ENCODE measurements at places on chromosomes 5 and 9.

- DNase-seq = no peak
Observed at GRCh38 chr9:85402551-85402950, 339.2 kb downstream of the AGTPBP1 start.

GRCh38 chr5:89728750-89729149 is 680.8 kb downstream of the CETN3 start:
- no peak for DNase-seq

- DNase-seq = peak; percentile 55
Observed at GRCh38 chr5:123671042-123671441, 159.1 kb downstream of the CSNK1G3 start.

GRCh38 chr5:132190161-132190817 is 37.4 kb downstream of the P4HA2 start:
- DNase-seq = no peak

- no peak for DNase-seq
Observed at GRCh38 chr5:107330903-107331302, 339.8 kb downstream of the EFNA5 start.

DNA sequence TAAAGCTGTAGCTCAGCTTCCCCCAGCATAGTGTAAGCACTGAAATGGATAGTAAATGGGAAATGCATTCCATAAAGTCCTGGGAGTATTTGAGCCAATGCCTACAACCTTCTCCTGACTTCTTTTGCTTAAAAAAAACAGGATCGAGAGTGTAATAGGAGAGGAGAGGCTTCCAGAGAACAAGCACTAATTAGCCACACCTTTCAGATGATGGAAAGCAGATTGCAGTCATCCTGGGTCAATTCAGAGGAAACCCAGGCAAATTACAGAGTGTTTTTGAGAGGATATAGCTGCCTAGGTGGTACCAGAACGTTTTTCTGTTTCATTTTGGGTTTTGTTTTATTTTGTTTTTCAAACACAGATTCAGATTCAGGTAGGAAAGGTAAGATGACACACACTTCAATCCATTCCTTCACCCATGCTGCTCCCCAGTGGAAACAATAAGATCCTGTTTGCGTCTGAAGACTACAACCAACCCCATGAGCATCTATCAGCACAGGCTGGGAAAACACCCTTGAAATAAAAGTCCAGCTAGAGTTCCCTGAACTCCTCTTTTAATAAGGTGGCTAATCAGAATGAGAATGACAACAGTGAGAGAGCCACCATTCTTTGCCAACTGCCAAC is 95.6 kb downstream of the RFK start:
- DNase-seq = no peak

- DNase-seq = no peak
Observed at GRCh38 chr5:67257077-67257476, 60.5 kb upstream of the CD180 start.

DNA sequence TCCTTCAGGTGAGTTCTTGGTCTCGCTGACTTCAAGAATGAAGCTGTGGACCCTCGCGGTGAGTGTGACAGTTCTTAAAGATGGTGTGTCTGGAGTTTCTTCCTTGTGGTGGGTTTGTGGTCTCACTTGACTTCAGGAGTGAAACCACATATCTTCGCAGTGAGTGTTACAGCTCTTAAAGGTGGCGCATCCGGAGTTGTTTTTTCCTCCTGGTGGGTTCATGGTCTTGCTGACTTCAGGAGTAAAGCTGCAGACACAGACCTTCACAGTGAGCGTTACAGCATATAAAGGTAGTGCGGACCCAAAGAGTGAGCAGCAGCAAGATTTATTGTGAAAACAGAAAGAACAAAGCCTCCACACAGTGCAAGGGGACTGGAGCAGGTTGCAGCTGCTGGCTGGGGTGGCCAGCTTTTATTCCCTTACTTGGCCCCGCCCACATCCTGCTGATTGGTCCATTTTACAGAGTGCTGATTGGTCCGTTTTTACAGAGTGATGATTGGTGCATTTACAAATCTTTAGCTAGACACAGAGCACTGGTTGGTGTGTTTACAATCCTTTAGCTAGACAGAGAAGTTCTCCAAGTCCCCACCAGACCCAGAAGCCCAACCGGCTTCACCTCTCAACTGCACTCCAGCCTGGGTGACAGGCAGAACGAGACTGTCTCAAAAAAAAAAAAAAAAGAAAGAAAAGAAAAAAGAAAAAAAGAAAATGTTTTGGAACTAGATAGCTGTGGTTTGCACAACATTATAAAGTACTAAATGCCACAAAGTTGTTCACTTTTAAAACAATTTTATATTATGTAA is 9.1 kb upstream of the ERMP1 start:
- no peak for DNase-seq

DNA sequence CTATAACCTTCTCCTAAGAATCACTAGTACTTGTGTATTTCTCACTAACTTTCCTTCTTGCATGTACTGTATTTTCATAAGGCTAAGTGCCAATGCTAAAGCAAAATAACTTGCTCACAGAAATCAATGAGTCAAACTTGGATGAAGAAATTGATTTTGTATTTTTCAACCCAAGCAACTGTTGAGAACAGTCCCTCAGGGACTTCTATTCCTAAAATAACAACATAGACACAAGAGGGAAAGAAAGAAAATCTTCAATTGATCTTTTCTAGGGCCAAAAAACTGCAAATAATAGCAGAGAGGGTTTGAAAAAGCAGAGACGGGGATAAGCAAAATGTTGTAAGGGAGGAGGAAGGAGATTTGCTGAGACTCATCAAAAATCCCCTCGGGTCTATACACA is 69.8 kb downstream of the HABP4 start:
- no peak for DNase-seq

DNA sequence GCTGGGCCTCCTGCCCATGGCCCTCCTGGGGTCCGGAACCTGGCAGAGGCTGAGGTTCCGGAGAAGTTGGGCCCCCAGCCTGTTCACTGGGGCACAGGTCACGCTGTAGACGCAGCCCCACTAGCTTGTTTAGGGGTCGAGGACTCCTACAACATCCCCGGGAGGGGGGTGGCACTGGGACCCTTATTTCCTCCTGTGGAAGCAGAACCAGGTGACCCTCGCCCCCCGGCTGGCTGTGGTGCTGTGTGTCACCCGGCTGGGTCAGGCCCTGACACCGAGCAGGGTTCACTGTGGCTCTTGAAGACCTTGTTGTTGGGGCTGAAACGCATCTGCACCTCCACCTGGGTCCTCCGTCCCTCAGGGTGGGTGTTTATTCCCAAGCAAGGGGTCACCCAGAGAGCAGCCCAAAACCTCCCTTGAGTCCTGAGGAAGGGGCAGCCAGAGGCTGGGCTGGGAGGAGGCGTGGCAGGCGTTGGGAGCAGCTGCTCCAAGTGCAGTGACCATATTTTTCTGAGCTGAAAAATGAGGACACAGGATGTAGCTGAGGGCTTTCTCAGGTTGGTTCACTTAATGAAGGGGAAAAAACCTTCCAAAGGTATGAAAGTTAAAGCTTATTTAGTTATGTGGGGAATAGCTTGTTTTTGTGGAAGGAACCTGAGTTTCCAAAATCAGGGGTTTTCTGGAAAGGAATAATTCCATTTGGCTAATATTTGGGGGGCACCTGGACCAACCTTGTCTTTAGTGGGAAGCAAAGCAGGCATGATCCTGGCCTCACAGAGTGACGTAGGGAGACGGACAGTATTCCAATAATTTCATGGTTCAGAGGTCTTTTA is 164.7 kb upstream of the IER5L start:
- no peak for DNase-seq

GRCh38 chr5:132229236-132229635 is 1.6 kb upstream of the P4HA2 start:
- no peak for DNase-seq

- no peak for DNase-seq
Observed at GRCh38 chr5:33832404-33833236, 59.2 kb downstream of the ADAMTS12 start.

GRCh38 chr9:69379270-69379982 is 54.4 kb downstream of the ENTREP1 start:
- no peak for DNase-seq

DNA sequence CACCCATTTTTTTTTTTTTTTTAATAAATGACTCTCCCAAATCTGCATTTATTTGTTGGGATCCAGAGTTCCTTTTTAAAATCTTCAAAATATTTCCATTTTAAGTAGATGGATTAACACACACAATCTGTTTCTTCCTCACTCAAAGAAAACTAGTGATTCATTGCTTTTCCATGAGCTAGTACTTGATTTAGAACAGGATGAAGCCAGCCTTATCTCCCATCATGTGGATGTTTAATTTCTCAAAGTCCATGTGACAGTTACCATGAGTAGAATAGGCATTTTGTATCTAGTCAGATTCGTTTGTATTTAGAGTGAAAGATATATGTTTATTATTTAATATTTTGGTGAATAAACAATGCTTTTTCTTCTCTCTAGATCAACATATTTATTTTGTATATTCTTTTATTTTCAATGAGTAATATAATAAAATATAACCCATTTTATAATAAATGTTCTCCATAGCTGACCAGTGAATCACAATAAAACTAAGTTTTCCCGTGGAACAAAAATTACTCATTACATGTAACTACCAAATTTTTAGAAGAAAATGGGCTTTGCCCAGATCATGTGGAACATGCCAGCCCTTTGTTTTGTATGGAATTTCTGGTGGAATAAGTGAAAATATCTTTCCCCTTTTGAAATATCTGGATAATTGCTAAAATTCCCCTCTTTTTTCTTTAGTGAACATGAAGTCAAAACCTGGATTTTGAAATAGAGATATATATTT is 54.9 kb upstream of the RPS23 start:
- no peak for DNase-seq

DNA sequence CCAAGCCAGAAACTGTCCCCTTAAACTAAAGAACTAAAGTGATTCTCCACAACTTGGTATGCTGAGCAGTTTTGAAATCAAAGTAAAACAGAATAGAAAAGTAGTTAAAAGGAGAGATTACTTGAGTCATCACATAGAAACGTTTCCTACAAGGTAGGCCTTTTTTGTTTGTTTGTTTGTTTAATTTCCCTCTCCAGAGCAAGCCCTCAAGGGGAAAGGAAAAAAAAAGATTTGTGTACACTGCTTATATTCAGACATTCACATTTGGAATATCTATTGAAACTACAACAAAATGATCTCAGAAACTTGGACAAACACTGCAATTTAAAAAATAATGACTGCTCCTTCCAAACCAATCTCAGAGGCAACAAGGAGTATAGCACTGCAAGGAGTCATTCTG is 304.7 kb upstream of the NREP start:
- no peak for DNase-seq

GRCh38 chr5:5770825-5771224 is 348.3 kb downstream of the ICE1 start:
- DNase-seq = no peak

DNA sequence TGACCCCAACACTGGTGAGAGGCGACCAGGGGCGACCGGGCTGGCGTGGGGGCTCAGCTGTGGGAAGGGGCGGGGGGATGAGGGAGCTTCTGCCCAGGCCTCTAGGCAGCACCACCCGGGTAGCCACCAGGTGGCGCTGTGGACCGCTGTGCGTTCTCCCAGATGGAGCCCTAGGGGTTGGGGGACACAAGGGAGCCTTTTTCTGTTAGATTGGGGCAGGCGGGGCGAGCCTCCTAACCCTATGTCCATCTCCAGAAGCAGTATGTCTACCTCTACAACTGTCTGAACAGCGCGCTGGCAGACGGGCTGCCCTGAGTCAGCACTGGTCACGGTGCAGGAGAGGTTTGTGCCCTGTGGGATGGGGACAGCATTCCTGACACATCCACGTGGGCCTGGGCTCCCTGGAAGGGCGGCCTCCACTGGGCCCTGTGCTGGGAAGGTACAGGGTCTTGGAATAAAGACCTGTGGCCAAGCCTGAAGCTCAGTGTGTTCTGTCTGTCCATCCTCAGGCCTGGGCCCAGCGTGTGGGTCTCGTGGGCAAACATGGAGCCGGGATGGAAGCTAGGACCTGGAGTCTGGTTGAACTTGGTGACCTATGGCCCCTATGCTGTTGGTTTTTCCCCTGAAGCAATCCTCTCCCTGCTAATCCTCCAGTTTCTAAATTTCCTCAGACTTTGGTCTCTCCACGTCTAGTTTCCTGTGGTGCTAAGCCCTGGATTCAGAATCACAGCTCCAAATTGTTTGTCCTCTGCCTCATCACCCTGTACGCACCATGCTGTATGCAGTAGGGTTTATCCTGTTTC is 23.1 kb upstream of the SPTLC1 start:
- peak; percentile 92 for DNase-seq

DNA sequence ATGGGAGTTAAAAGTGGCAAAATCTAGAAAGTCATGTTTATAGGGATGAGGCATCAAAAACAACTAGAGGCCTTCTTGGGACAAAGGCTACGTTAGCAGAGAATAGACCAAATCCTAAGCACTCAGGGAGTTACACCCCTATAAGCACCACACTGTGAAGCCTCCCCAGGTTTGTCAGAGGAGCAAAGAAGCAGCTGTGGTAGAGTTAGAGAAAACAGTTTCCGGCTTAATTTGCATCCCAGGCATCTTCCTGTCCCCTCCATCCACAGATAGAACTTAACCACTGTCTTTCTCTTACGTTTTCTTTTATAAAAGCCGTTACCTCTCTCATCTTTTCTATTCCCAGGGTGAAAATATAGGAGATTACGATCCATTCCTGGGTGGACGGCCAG is 188.6 kb upstream of the KLF9 start:
- no peak for DNase-seq

DNA sequence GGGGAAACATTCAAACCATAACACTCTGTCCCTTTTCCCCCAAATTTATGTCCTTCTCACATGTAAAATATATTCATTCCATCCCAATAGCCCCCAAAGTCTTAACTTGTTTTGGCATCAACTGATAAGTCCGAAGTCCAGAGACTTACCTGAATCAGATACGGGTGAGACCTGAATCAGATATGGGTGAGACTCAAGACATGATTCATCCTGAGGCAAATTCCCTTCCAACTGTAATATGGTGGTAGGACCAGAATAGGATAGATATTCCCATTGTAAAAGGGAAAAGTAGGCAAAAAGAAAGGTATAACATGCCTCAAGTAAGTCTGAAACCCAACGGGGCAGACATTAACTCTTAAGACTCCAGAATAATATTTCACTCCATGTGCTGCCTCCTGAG is 115.6 kb upstream of the CKMT2 start:
- DNase-seq = no peak

DNA sequence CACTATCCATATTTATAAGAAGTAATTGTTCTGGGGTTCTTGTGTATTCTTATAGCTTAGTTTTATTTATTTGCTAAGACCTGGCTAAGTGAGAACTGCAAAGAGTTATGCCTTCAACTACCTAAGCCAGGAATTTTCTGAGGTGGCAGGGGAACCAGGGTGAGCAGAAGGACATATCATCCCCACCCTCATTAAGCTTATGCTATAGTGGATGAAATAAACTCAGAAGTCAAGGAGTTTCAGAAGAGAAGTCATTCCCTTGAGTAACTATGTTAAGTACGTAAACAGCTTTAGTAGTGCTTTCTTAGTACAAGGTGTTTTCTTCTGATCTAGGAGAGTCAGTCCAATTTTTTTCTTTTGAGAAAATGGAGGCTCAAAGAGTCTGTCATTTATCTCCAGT is 41.7 kb downstream of the STK32A start:
- no peak for DNase-seq

GRCh38 chr5:82106207-82106606 is 134.4 kb downstream of the ATG10 start:
- no peak for DNase-seq

- no peak for DNase-seq
Observed at GRCh38 chr9:2389404-2389803, 232.2 kb upstream of the VLDLR start.
